ENCODE measurements at places on chromosomes 7 and 10. TPM values are rescaled to one million over a fixed set of nuclear protein-coding genes. Genes with fewer than 3 reads are reported as not detected.

DNA sequence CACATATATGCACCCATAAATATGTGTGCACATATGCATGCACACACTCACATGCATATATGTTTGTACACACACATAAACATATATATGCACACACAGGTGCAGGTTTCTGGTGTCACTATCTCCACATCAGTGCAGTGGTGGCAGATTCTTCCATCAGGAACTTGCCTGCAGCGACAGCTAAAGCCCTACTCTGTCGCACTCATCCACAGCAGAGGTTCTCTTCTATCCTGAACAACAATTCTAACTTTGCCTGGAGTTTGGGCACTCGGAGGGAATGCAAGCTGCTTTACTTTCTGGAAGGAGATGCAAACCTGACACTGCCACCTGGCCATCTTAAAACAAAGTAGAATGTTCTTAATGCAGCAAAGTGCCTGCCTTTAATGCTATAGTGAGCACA, 745.8 kb downstream of the GRID1 start:
- peak; percentile 44 for DNase-seq

DNA sequence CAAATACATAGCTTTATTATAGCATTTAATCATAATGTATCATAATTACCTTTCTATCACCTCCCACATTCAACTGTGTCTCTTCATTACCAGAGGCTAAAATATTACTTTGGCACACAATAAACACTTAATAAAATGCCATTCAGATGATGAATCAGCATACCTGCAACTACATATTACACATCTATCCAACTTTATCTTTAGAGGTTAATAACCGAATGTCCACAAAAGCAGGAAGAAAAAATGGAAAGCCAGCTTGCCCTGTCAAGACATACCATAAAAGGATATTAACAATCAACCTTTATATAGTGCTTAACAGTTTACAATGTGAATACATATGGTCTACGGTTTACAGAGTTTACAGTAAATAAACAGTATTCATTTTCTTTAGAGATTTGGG, 12.7 kb downstream of the CACUL1 start:
- DNase-seq, result no peak

The AKR1C2 gene
- not detected for total RNA-seq

DNA sequence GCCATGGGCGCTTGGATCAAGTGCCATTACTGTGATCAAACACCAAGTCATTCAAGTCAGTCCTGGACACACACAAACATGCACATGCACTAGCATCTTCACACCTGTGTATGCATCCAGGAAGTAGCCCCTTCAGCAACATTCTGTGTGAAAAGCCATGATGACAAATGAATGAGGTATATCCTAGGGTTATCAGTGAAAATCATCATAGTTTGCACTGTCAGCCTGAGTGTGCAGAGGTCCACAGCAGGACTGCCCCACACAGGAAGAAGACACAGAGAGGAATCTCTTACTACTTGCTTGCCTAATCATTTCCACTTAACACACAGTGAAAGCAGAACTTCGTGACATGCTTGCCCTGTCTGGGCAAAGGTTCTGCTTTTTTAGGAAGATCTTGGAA, 184.0 kb upstream of the ADO start:
- no peak for DNase-seq

- DNase-seq, result no peak
These were observed 171.4 kb upstream of the INHBA start for GRCh38 chr7:41874201-41874785.

GRCh38 chr10:50347394-50347802, 96.1 kb upstream of the ASAH2 start:
- no peak for DNase-seq

DNA sequence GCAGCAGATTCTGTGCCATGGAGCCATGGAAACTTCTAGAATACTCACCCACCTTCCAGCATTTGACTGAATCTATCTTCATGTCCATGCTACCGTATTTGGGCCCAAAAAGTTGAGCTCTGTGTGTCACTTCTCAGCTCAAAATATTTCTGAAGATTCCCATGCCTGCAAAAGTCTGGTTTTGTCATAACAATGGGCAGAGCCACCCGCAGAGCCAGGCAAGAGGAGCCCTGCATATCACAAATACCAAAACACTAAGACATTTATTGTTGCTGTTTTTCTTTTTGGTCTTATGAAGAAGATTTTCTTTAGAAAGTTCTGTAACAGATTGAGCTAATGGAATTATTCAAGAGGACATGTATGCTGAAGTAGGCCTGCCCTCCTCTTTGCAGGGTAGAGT, 68.1 kb downstream of the PRTFDC1 start:
- DNase-seq, result no peak

GRCh38 chr10:4543938-4544533, 282.0 kb upstream of the AKR1E2 start:
- no peak for DNase-seq

The LARP4B gene
- total RNA-seq, result 79.6 TPM

The SFRP4 gene
- total RNA-seq, result 0.16 TPM

DNA sequence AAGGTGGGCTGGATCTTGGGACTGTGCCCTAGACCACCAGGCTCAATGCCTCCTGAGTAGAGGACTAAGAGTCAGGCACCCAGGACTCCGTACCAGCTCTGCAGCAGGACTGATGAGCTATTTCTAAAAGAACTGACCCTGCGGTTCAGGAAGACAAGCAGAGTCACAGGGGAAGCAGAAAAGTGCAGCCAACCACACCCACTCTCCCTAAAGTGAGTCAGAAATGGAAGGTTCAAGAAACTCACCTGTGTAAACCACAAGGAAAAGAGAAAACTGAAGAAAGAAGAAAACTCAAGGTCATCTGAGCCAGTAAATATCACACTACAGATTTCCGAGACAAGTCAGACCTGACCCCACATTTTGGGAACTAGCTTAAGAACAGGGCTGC, 2.5 kb downstream of the PARP12 start:
- DNase-seq, result peak; percentile 15

GRCh38 chr7:27168265-27168947, 3.1 kb upstream of the HOXA9 start:
- no peak for DNase-seq

The SVOPL gene
- not detected for total RNA-seq

The DNTT gene
- not detected for total RNA-seq

DNA sequence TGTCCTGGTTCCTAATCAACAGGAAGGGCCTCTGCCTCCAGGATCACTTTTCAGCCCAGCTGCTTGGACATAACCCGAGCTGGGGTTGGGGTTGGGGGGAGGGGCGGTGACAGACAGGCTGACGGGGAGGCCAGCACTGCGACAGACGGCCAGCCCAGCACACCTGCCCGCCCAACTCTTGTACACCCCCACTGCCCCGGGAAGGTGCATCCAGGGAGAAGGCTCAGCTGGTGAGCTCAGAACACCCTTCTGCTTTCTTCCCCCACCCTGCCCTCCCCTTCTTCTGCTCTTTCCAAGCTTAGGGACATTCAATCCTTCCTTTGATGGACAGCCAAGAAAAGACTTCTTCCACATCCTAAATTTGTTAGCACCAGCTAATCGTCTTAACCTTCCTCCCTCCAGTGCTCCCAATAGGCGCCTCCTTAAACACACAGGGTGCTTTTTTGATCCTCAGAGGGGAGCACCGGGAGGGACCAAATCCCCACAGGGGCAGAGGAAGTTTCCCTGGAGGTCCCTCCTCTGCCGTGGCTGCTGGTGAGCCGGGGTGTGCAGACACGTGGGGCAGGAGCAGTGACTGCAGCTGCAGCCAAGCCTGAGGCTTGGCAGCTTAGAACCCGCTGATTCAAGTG, 44.7 kb downstream of the COL13A1 start:
- no peak for DNase-seq

DNA sequence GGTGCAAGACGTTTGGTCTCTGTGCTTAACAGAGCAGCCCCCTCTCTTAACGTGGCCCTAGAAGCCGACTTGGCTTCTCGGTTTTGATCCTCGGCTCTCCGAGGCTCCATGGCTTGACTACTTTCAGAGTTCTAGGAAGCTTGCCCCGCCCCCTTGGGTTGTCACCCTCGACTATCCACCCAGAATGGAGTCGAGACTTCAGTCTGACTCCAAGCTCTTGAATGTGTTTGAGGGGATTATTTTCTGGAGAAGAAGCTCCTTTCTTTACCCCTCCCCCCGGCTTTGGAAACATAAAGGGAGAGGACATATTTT, 448 bp downstream of the SEC24C start:
- no peak for DNase-seq

The PPP1R3C gene
- 15.7 TPM for total RNA-seq

- DNase-seq, result no peak
These were observed 66.9 kb downstream of the OGDH start for GRCh38 chr7:44673324-44673723.

DNA sequence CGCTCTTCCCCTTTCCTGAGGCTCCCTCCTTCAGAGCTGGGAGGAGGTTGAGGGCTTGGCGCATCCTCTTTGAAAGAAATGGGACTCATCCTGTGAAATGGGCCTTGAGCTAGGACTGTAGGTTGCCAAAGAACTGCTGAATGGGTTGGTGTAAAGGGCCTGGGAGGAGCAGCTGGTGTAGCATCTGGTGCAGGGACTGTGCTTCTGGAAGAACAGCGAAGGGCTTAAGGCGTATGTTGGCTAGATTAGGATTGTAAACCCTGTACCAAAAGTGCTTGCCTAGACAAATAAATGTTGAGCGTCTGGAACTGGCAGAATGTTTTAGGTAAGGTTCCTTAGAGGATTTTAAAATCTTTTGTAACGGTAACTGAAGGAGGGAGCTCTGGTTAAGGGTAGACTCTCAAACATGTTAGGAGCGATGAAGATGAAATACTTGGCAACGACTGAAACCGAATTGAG, 563 bp downstream of the STAM start:
- no peak for DNase-seq

- DNase-seq, result no peak
These were observed 72.9 kb downstream of the ARHGAP21 start for GRCh38 chr10:24650669-24651391.

GRCh38 chr10:112265745-112266144, 17.5 kb upstream of the TECTB start:
- no peak for DNase-seq

The UPF2 gene
- total RNA-seq, result 20.5 TPM

DNA sequence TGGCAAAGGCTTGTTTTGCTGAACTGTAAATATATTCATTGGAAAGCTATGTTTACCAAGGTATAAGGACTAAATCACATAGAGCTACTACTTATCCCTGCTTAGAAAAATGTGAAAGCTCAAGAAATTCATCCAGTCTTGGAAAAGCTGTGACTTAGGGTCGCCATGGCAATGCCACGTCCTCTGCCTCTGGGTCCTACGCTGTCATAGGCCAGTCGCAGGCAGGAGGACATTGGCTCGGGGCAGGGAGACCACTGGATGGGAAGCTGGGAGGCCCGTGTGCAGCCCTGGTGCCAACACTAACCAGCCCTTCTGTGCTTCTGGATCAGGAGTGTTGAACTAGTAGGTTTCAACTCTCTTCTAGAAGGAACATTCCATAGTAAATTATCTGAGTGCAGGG, 67.3 kb upstream of the PDZD8 start:
- DNase-seq, result no peak

DNA sequence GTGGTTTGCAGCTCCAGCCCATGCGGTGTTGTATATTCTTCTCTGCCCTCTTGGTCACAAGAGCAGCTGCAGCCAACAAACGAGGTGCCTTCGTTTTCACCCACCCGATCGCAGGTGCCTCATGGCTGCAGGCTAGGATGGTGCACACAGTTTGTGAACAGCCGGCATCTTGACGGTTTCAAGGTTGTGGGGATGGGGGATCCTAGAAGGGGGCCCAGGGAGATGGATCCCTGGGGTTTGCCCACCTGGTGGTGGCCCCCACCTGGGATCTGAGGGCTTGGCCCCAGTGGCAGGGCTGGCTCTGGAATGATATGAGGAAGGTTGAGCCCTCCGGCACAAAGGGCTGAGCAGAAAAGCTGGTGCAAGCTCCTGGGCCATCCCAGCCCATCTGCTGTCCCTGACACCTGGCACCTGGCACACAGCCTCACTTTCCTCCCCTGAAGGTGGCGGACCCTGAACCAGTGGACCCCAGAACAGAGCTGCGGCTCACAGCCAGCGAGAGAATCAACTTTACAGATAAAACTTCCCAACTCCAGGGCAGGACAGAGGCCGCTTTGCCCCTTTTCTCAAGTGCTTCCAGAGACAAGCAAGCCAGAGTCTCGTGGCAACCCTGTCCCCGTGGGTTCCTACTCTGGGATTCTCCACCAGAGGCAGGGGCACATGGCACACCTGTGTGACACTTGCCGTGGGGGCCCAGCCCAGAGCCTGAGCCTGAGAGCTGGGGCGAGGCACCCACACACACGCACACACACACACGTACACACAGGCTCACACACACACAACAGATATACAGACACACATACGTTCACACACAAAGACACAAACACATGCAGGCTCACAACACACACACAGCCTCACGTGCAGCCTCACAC, 177.3 kb upstream of the PPP2R2D start:
- DNase-seq, result peak; percentile 79

- DNase-seq, result no peak
These were observed at the start of gene GIMAP7 for GRCh38 chr7:150514748-150515222. Gene GIMAP7 (plus strand): TSS chr7:150514872. CDS start chr7:150519975, 5,103 bp downstream.

The C10orf62 gene
- total RNA-seq, result not detected

- DNase-seq, result no peak
These were observed 385.8 kb upstream of the C7orf33 start for GRCh38 chr7:148204639-148205304.

DNA sequence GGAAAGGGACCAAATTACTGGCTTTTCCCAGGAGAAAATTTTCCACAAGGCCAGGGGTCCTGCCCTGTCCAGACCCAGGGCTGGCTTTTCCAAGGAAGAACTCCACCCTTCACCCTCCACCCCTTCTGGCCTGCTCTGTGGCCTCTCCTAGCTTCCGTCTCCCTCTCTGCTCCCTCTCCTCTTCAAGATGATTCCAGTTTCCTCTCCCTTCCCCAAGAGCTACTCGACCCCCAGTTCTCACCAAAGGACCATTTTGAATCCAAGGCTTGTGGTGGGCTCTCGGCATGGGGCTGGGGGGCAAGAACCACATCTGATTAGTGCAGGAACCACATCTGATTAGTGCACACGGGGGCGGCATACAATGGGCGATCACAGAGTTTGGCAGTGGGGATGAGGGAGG, 7.7 kb downstream of the CHAT start:
- DNase-seq, result no peak

The FGL2 gene
- 0.16 TPM for total RNA-seq

DNA sequence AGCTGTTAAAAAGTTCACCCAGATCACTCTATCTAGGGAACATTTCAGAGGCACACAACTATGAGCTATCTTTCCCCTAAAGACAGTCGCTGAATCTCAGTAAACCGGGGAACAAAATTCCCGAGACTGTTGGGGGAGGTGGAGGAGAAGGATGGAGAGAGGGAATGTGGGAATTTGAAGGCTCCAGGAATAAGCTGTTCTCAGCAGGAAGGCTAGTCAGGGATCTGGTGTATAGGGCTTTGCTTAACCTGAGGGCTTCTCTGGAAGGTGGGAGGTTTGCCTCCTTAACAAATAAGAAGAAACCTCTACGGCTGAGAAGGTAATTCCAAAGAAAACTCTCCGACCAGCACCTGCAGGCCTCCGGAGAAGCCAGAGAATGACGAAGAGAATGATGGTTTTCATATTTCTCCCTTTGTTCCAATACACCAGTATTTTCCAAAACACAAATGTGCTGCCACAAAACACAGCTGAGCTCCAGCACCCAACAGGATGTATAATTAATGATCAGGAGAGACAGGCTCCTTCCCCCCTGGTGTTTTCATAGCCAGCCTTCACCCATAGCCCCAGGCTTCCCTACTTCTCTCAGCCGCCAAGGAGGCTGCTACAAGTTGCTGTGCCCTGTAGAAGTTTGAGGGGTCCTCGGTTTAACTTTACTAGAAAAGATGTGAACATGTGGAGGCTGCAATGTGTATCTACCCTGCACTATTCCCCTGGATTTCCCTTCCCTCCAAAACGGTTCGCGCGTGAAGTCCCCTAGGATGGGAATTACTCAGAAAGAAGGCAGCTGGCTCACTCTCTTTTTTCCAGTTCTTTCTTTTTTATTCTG, 2.0 kb downstream of the KCNMA1 start:
- DNase-seq, result no peak

GRCh38 chr7:101952355-101953247, 135.2 kb downstream of the CUX1 start:
- DNase-seq, result no peak
